ENCODE measurements at places on chromosomes 1 and 21.

DNA sequence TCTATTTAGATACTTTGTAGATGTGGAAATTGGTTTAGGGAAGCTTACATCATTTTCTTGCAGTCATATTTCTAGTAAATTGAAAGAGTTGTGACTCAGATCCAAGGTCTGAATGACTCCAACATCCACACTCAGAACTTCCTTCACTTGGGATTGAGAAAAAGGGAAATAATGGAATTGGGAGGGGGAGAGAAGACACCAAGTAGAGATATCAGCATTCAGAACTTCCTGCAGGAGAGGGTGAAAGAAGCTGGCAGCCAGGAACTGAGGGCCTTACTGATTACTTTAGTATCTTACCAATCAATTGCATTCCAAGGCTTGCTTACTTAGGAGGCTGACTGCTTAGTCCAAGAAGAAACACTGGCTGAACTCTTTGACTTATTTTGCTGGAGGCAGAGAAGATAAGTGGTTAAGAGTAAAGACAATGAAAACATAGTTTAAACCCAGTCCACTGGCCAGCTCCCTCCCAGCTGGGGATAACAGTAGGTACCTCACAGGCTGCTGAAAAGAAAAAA lies 21.7 kb downstream of the APP start:
- DNase-seq: no peak

GRCh38 chr21:16633831-16634459 lies 878.9 kb upstream of the CXADR start:
- DNase-seq: no peak

DNA sequence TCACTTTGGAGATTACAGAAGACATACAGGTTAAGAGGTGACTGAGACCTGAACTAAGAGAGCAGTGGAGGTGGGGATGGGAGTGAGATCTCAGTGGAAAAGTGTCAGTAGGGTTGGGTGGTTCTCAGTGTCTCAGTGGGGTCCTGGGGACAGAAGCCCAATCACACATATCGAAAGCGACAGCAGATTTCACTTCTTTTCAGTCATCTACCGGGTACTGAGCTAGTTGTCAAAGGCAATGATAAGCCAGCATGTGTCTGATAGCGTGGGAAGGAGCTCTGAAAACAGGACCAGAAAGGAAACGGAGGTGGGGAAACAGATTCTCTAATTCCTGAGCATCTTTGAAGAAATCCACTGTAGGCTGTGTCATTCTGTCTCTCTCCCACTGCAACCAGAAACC lies 59.5 kb downstream of the RHOU start:
- no peak for DNase-seq

GRCh38 chr1:59767119-59767518 lies 47.6 kb upstream of the HOOK1 start:
- no peak for DNase-seq

GRCh38 chr21:16302851-16303282 lies 573.1 kb downstream of the USP25 start:
- no peak for DNase-seq

- no peak for DNase-seq
Observed at GRCh38 chr1:165891111-165891860, 63.9 kb downstream of the UCK2 start.

DNA sequence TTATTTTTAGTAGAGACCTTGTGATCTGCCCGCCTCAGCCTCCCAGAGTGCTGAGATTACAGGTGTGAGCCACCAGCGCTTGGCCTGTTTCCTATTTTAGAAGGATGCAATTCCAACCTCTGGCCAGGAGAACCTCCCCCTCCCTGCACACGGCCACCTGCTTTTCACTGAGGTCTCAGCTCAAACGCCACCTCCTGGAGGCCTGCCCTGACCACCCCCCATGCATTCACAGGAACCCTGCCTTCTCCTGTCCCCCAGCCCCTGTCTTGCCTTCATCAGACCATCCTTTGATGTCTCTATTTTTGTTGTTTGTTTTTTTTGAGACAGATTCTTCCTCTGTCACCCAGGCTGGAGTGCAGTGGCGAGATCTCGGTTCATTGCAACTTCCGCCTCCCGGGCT lies 2.3 kb downstream of the SRM start:
- no peak for DNase-seq

- DNase-seq: no peak
Observed at GRCh38 chr1:86231076-86231475, 74.5 kb upstream of the COL24A1 start.

DNA sequence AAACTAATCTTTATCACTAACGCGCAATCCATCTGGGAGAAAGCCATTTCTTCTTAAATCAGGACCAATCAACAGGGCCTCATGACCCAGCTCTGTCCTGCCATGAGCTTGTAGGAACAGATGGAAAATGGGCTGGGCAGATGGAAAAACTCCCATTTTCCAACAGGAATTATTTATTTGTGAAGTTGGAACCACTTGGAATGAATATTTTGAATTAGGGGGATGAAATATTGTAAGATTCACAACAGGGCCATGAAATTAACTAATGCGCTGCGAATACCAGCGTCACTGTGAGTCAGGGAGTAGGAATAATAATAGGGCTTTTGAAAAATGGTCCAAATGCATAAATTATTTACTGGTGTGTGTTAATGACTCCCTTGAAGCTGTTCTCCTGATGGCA lies 53.1 kb upstream of the CYP2J2 start:
- DNase-seq: no peak

- DNase-seq: no peak
Observed at GRCh38 chr21:21096956-21097355, 98.7 kb downstream of the NCAM2 start.

DNA sequence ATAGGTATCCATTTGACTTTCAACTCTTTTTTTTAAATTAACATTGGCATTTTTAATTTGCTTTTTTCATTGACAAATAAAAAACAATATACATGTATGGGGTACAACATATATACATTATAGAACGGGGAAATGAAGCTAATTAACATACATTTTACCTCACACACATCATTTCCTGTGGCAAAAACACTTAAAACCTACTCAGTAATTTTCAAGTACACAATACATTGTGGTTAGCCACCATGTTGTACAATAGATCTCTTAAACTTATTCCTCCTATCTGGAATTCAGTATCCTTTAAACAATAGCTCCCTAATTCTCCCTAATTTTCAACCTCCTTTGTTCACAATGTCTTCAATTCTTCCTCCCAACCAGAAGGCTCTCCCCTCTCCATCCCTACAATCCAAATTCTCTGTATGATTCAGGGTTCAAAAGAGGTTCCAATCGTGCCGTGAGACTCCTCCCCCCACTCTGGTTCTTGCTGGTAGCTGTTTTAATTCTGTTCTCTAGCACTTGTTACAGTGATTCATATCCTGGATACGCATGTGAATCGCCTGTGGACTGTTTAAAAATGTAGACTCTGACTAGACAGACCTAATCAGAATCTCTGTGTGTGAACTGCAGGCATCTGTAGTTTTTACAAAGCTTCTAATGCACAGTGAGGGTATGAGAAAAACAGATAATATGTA lies 87.6 kb upstream of the DUSP10 start:
- DNase-seq: no peak

GRCh38 chr1:63753591-63753990 lies 20.2 kb upstream of the ROR1 start:
- no peak for DNase-seq

GRCh38 chr21:33393348-33393747 lies 9.9 kb upstream of the IFNGR2 start:
- no peak for DNase-seq

DNA sequence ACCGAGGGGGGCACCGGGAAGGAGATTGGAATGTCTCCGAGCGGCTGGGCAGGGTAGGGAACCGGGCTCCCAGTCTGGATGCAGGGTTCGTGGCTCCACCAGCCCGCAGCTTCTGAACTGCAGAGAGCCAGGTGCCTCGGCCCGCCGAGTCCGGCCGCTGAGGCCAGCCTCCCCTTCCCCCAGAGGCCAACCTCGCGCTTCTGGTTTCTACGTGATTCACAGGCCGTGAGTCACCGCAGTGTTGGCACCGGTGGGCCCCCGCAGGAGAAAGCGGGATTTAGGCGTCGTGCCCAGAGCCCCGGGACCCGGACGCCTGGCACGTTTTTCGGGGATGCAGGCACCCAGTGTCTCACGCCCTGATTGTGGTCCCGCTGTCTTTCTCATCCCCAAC lies 458 bp downstream of the CRABP2 start:
- DNase-seq: no peak

GRCh38 chr1:90488451-90488850 lies 228.7 kb downstream of the BARHL2 start:
- DNase-seq: no peak

GRCh38 chr1:84264961-84265360 lies 36.5 kb upstream of the SAMD13 start:
- DNase-seq: no peak

GRCh38 chr1:221013691-221014660 lies 134.7 kb downstream of the HLX start:
- no peak for DNase-seq

DNA sequence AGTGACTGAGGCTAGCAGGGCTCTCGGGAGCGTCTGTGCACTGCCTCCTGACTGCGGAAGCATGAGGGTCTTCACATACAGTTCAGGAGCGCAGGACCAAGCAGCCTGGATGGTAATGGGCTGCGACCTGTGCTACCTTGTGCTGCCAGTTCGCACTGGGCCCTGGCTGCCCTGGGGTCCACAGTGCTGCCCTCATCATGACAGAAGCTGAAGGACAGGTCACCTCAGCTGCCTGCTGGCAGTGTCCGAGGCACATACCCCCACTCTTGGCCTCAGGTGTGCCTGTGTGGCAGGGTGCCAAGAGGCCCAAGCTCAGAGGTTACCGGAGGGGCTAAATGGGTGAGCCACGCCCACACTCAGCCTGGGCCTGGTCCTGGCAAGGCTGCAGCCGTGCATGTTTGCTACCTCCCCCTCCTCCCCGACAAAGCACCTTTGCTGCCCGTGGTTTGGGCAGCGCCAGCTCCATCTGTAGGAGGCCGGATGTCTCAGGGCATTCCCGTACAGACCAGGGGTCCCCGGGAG lies 4.4 kb downstream of the JMJD4 start:
- DNase-seq: no peak

- DNase-seq: no peak
Observed at GRCh38 chr1:218164930-218165700, 120.0 kb upstream of the RRP15 start.

DNA sequence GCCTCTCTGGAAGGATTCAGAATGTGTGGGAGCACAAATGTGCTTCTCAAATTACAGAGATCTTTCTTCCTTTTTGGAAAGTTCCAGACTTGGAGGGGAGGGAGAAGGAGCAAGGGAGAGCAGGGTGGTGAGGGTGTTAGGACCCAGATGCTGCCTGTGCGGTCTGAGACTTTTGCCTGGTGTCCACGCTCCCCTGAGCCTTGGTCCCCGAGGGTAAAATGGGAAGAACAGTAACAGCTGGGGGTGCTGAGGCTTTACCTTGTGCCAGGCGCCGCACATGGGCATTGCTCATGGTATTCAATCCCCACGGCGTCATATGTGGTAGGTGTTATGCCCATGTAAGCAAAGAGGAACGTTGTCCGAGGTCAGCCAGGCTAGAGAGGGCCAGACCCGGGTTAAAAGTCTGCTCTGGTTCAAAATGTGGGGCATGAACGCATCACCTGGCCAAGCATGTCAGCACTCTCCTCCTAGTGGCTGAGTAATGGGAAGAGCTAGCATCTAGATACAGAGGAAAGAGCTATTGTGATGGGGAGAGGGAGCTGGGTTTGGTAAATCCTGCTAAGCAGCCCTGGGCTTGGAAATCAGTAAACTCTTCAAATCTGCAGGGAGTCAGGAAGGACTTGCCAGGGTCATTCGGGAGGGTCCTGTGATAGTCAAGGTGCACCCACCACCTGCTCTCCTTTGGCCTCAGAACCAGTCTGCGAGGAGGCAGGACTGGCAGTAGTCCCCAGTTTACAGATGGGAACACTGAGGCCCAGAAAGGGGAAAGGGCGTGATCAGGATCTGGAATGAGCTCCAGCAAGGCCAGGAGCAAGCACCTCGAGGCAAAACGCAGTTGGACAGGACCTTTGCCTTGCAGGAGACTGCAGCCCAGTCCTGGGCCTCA lies 4.5 kb upstream of the RUNX3 start:
- no peak for DNase-seq

DNA sequence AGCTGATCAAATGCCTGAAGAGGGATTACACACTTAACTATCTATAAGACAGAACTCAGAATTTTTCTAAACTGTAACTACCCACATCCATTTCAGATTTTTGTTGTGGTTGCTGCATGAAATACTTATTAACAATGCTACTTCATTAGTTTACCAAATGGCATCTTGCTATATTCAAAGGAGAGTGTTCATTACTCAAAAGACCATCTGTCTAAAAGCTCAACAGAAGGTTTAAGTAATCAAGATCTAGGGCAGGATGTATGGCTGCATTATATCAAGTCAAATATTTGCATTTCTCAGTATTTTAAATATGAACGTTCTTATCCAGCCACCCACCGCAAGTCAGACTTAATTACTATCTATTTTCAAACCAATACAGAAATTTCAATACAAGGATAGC lies 79.9 kb downstream of the SIPA1L2 start:
- no peak for DNase-seq

- no peak for DNase-seq
Observed at GRCh38 chr1:64838486-64838885, 93.6 kb downstream of the RAVER2 start.

- no peak for DNase-seq
Observed at GRCh38 chr1:59105548-59106507, 191.1 kb upstream of the FGGY start.

DNA sequence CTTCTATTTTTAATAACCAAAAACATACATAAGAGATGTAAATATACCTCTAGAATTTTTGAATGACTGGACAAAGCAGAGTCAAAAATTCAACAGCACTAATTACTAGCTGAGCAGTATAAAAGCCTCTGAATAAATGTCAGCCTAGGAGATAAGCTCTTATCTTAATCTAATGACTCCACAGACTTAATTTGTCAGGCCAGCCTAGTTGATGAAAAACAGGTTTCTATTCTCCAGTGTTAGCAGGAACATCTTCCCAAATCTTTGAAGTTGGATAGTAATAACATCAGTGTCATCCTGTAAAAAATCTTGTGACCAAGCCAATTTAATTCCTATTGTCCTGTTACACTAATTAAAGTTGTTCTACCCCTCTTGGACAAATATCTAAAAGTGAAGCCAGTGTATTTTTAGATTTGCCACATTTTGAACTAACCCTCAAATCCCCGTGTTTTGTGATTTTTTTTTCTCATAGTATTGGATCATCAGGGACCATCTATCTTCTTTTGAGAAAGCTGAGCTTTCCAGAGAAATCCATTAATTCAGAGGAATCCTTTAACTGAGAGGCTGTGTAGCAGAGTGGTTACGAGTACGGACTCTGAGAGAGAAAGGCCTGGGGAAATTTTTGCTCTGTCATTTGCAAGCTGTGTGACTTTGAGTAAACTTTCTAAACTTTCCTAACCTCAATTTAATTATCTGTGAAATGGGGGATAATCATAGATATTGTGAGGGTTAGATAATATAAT lies 41.2 kb downstream of the LMO4 start:
- DNase-seq: no peak

All from activated CD8-positive, alpha-beta memory T cell treated with anti-CD3 and anti-CD28 coated beads for 1 hour (primary cell).